ENCODE measurements at places on chromosomes 13 and 19. TPM values are rescaled to one million over a fixed set of nuclear protein-coding genes. Genes with fewer than 3 reads are reported as not detected.

DNA sequence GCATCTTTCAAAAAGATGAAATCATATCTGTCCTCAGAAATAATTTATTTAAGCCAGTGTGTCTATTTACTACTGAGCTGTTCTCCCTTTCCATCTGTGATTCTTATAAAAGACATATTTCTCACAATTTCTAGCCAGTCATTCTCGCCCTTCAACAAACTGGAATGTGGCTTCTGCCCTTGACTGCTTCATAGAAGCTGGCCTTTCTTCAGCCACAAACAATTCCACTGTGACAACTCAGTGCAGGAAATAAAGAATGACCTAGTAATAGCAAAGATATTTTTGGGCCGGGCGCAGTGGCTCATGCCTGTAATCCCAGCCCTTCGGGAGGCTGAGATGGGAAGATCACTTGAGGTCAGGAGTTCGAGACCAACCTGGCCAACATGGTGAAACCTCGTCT lies 655.5 kb downstream of the PCDH9 start:
- DNase-seq: no peak

DNA sequence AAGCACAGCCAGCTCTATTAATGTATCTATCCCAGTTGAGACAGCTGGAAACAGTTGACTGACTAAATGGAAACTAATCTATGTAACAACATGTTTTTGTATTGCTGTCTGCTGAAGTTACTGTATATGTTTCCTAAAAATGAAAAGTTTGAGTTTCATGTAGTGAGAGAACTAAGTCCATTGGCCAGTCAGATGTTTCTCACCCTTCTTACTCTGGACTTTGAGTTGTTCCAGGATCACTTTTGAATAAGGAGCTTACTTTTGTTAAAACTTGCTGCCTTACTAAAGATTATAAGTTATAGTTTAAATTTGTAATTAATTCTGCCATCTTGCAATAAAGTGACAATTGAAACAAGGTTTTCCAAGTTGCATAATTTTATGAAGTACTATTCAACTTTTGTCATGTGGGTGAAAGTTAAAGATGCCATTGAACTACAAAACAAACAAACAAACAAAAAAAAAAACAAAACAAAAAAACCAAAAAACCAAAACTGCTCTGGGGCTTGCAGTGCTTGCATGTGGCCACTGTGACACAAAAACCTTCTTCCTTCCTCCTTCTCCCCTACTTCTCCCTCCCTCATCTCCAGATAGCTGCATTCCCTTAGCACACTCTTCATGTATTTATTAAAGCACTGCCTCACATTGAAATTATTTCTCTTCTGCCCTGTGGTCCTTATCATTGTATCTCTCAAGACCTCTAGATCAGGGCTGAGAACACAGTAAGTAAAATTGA lies 15.3 kb downstream of the WDFY2 start:
- DNase-seq: no peak

The ODAD3 gene
- 0.68 TPM for total RNA-seq

GRCh38 chr13:77013853-77014542 lies 13.0 kb downstream of the FBXL3 start:
- DNase-seq: no peak

DNA sequence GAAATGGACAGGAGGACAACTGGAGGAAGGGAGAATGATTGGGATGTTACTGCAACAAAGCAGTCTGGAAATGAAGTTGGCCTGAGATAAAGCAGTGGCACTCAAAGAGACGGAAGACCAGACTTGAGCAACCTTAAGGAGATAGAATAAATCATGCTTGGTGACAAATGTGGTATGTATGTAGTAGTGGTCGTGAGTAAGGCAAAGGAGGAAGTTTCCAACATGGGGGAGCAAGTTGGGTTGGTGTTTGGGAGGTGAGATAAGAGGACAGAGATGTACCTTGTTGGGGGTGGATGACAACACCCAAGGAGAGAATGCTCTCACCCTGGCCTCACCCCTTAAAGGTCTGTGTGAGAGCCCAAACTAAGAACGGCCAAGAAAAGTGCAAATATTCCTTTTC lies 420.5 kb downstream of the DIAPH3 start:
- DNase-seq: no peak

GRCh38 chr19:2269244-2270156 lies 12.5 kb downstream of the PEAK3 start:
- DNase-seq: peak; percentile 98

The UNC13A gene
- total RNA-seq: 2.0 TPM

GRCh38 chr19:5637971-5638370 lies 15.1 kb downstream of the SAFB start:
- no peak for DNase-seq

The MRPL57 gene
- total RNA-seq: 13.9 TPM

- no peak for DNase-seq
Measured at GRCh38 chr19:43636121-43636683, 3.4 kb downstream of the CADM4 start.

- no peak for DNase-seq
Measured at GRCh38 chr13:75813323-75813722, 177.2 kb downstream of the LMO7 start.

The ZNF154 gene
- total RNA-seq: 15.7 TPM

DNA sequence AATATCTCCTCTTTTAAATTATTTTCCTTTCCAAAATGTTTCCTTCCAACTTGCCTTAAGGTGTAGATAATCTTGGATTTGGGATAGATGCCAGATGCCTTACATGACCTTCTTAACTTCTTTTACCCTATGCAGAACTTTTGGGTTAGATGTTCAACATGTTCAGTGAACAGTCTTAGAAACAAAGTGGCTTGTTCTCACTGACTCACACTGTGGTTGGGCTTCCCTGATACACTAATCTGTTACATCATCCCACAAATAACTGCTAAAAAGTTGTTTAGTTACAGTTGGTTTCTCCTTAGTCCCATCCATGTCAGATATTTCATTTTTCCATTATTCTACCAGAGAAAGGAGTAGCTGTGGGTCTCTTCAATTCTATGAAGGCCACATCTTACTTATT lies 2638.2 kb downstream of the PCDH9 start:
- no peak for DNase-seq

The HS6ST3 gene
- not detected for total RNA-seq

The CFAP97D2 gene
- total RNA-seq: not detected

DNA sequence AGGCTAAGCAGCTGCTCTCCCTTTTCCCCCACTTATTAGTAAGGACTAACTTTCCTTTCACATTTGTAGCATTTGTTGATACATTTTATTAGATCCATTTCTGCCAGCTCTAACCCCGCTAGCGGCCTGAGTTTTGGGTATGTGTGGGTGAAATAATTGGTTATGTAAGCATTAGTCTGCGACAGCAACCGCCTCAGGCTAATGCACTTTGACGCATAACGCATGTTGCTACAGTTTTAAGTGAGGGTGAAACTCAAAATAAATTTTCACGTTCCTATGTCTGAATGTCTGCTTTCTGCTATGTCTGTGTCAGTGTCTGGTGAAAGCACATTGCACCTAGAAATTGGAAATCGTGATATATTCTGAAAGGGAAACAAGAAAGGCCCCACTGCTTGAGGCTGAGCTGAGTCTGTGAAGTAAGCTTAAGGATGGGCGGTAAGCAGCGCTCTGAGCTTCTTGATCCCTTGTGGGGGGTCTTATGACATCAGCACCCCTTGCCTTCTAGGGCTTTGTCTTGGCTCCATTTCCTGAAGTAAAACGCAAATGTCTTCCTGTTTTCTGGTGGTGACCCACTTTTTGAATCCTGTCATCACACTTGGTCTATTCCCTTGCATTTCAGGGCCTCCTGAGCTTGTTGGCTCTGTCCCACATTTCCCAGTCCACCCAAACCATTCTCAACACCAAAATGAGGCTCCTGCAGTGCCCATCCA lies 648.3 kb upstream of the ARGLU1 start:
- no peak for DNase-seq

The ANKLE1 gene
- 0.57 TPM for total RNA-seq

DNA sequence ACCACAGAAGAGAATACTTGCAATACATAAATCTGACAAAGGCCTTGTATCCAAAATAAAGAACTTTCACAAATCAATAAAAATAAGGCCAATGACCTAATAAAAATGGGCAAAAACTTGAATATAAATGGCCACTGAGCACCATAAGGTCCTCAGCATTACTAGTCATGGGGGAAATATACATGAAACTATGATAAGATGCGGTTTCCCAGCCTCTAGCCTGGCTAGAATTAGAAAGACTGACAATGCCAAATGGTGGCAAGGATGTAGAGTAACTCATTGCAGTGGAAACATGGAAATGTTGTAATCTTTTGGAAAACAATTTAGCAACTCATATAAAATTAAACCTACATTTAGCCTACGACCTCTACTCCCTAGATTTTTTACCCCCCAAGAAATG lies 227.1 kb downstream of the GGACT start:
- no peak for DNase-seq

GRCh38 chr13:49063497-49063896 lies 87.8 kb downstream of the FNDC3A start:
- DNase-seq: no peak

DNA sequence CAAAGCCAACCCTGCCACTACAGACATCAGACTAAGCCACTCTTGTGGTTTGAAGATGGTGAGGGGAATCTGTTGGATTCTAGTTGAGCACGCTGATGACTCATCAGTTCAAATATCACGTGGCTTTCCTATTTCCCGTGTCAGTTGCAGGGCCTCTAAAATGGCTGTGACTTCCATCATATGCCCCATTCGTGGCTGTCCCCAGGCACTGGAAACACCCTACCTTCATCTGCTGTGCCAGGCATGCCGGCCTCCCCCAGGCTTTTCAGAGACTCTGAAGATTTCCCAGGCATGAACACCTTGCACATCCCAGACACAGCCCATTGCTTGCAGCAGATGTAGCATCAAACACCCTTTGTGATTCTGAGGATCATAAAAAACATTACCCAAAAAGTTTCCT lies 659.9 kb downstream of the UQCRFS1 start:
- no peak for DNase-seq

The ZNF728 gene
- not detected for total RNA-seq

DNA sequence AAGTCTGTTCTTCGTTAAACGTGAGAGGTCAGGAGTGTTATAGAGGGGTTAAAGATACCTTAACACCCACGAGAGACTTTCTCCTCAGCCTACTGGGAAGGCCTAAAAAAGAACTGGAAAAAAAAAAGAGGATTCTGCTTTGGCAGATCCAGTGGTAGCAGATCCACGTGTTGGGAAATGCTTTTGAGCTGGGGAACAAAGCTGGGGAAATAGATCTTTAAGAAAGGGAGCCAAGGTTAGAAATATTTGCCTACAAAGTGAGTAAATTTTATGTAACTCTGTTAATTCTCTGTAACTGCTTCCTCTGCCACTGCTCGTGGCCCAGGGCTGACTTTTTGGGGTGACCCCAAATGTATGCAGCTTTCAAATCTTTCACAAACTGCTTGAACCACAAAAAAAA lies 11.7 kb downstream of the RFX2 start:
- DNase-seq: no peak

DNA sequence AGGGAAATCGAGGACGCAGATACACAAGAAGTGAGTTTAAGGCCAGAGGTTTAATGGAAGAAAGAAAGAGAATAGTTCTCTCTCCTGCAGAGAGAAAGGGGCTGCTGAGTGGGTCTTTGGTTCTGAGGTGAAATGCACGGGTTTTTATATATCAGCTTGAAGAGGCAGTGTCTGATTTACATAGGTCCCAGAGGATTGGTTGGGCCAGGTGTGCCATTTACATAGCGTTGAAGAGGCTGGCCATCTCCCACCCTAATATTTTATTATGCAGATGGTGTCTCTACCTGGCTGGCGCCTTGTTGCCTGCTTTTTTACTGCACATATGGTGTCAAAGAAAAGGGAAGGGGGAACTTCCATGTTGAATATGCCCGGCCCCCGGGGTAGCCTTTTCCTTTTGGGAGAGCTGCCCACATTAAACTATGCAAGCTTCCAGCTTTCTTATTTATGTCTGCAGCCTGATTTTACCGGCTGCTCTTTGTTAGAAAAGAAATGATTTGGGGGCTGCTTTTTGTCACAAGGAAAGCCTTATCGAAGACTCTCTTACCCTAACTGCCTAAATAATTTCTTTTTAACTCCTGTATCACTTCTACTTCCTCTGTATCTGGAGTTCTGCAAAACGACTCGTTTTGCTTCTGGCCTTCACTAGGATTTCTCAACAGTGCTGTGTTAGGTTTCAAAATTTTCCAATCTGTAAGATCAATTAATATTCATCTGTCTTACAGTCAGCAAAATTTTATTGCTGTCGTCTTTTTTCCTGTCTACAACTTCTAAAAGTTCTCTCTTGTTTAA lies 268.5 kb downstream of the B3GLCT start:
- DNase-seq: no peak

All from chondrocyte (in vitro differentiated cells).